Esophagus muscularis mucosa (tissue), 4 donors: ENCODE measurements at places on chromosomes 5 and 9. TPM values are rescaled to one million over a fixed set of nuclear protein-coding genes. Genes with fewer than 3 reads are reported as not detected.

GRCh38 chr9:130433168-130433946, 11.4 kb upstream of the ASS1 start:
- DNase-seq, result no peak

- DNase-seq, result no peak
These were observed 77.0 kb upstream of the ZSWIM6 start for GRCh38 chr5:61254969-61255555.

DNA sequence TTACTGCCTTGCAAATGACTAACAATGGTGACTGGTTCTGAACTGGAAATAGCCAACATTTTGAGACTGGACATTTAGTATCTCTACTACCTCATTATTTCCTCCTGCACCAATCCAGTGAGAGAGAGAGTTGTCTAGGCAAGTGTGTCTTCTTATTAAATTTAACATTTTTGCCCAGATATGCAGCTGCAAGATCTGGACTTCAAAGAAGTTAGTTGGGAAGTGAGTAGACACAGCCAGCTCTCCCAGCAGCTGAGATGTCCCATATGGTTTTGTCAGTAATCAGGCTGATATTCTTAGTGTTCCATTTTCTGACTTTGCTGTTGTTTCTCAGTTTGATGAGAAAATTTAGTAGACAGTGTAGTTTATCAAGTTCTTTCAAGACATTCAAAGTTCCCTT, 1778.8 kb upstream of the CDH6 start:
- DNase-seq, result no peak

DNA sequence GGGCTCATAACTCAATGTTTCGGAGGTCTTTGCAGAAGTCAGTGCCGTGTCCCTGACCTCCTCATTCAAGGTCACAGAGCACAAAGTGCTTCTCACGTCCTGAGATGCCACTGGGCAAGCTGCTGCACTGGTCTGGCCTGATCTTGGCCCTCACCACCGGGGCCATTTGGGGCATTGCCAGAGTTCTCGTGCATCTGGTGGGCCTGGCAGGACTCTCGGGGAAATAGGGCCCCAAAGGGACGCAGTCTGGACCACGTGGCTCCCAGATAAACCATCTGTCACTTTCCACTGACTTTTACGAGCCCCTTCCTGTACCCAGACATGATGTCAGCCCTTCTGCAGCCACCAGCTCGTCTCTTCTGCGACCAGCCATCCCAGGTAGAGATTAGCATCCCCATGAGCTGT, 54.8 kb downstream of the HRH2 start:
- no peak for DNase-seq

DNA sequence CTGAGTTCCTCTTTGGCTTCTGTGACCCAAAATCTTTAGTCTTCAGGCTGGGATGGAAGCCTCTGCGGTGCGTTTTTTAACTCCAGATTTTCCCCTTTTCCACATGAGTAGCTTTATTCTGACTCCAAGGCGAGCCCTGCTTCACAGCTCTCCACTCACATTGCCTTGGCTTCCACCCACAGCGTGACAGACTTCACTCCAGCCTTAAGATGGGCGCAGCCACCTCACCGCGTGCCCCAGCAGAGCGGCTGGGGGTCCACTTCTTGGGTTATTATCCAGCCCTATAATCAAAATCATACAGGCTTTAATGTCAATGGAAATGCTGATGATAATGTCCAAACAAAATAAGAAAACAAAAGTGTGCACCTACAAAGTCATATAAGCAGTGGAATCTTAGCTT, 1.2 kb downstream of the EXOC3 start:
- DNase-seq, result no peak

GRCh38 chr9:117095081-117095480, 319.8 kb downstream of the ASTN2 start:
- DNase-seq, result no peak

- DNase-seq, result no peak
These were observed 40.0 kb upstream of the SMIM23 start for GRCh38 chr5:171745602-171746001.

- DNase-seq, result no peak
These were observed 20.8 kb downstream of the AGXT2 start for GRCh38 chr5:35026941-35027340.

DNA sequence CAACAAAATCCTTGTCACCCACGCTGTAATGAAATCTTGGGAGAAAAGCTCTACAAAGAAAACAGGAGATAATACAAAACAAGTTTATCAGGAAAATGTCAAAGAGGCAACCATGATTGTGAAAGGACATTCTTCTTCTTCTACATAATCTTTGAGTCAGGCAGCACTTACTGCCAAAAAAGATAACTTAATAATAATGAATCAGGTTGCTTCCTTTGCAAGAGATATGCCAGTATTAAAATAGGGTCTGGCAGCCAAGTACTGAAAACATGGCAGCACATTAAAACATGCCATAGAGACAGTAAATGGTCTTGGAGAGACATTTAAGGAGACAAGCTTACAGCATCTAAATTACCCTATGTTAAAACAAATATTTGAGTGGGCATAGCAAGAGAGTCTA, 1573.4 kb downstream of the EFNA5 start:
- DNase-seq, result no peak

GRCh38 chr9:95896580-95896979, 21.1 kb downstream of the ERCC6L2 start:
- no peak for DNase-seq

DNA sequence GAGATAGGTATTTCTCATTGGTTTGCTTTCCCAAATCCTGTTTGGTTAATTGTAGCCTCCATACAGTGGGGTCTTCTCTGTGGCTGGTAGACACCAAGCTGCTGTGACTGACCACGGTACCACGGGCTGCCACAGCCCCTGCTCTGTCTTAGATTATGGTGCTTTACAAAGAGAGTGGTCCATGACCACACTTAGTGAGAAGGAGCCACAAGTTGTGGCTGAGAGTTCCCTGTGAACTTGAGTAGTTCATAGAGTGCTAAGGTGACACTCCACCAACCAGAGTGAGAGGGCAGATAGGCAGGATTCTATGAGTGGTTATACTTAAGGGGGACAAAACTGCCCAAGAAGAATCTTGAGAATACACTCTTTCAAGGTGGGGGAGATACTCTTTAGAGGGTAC, 25.8 kb upstream of the ZBTB34 start:
- no peak for DNase-seq

- DNase-seq, result no peak
These were observed 65.8 kb downstream of the C5orf15 start for GRCh38 chr5:133902511-133903118.

- DNase-seq, result no peak
These were observed 527.8 kb downstream of the MTRR start for GRCh38 chr5:8396756-8397155.

DNA sequence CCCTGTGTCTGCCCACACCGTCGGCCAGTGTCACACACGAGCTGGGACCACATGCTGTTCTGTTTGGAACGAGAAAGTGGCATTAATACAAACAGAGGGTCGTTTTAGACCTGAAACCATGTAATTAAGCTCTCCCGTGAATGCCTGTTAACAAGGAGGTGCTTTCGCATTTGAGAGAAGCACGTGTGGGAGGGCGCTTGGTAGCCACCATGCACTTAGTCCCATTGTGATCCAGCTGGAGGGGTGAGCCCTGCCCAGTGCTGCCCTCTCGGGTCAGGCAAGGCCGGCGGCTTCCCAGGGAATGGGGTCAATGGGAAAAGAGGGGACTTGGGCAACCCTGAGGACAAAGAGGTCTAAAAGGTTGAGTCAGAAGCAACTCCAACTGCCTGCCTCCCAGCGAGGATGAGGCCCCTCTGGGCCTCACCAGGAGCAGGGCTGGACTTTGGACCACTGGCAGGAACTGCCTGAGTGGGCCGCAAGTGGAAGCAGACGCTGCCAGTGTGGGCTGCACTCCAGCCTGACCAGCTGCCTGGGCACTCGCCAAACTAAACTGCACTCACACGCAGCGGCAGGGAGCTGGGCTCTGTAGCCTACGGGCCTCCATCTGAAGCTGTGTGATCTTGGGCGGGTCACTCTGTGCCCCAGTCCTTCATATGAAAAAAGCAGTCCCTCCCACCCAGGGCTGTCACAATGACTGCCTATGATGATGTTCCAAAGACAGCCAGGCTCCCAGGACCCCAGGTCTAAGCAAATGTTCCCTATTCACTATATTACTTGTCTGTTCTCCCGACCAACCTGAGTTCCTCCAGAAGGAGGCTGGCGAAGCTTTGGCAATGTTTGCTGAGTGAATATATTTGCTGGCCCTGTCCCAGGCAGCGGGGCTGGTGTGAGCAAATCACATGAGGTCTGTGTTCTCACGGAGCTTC, 195.7 kb downstream of the CDK5RAP2 start:
- DNase-seq, result no peak

GRCh38 chr5:158676642-158677469, 422.9 kb downstream of the EBF1 start:
- no peak for DNase-seq

DNA sequence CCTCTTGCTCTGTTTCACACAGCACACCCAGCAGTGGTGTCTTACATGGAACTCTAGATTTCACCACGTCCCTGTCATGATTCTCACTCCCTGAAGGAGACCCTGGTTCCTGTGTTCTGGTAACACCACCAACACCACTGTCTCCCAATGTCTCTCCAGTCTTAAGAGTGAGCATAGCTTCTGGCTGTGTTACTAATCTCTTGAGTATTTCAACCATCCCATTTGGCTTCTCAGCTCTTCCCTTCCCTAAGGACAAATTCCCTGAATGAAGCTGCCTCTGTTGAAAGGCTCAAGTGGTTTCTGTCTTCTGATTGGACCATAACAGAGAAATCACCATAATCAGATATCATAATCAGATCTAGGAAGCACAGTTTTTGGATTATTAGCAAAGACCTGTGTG, 311.8 kb downstream of the DNAH5 start:
- no peak for DNase-seq

DNA sequence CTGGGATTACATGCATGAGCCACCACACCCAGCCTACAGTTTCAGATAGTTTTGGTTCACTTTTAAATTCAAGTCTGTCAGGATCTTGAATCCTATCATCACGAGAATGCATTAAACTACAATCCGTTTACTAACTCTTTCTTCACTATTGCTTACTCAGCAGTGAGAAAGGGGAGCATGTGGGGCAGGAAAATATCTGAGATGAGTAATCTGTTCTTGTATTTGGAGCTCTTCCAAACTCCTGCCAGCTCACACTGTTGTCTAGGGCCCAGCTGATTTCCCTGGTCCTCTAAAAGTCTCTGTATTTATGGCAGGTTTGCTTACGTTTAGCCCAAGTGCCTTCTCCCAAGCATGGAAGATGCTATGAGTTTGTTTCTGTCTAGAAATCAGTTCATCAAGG, 152.2 kb downstream of the FGF18 start:
- DNase-seq, result no peak

- DNase-seq, result no peak
These were observed 4.9 kb downstream of the SUSD1 start for GRCh38 chr9:112170235-112170634.

DNA sequence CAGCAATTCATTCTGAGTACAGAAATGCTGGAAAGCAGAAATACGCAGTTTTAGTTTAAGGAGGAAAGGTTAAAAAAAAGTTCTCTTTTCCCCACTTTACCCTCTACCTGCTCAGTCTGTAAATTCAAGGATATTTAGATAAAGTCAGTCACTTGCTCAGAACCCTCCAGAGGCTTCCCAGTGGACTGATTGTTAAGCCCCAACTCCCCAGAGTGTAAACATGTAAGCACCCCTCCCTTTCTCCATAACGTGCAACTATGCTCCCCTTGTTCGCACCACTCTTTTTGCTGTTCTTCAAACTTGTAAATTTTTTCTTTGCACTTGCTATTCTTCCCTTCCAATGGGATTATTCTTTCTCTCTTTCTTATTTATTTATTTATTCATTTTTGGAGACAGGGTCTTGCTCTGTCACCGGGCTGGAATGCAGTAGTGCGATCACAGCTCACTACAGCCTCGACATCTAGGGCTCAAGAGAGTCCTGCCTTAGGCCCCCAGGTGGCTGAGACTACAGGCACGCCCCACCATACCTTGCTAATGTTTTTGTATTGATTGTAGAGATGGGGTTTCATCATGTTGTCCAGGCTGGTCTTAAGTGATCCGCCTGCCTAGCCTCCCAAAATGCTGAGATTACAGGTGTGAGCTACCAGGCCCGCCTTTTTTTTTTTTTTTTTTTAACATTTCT, 32.5 kb upstream of the ERBIN start:
- no peak for DNase-seq

- DNase-seq, result no peak
These were observed 1041.8 kb upstream of the ARRDC3 start for GRCh38 chr5:92424785-92425426.

- no peak for DNase-seq
These were observed 599 bp downstream of the KIAA1191 start for GRCh38 chr5:176360894-176361436.

- DNase-seq, result no peak
These were observed 195.4 kb downstream of the NR2F1-AS1 start for GRCh38 chr5:93385655-93386054.

DNA sequence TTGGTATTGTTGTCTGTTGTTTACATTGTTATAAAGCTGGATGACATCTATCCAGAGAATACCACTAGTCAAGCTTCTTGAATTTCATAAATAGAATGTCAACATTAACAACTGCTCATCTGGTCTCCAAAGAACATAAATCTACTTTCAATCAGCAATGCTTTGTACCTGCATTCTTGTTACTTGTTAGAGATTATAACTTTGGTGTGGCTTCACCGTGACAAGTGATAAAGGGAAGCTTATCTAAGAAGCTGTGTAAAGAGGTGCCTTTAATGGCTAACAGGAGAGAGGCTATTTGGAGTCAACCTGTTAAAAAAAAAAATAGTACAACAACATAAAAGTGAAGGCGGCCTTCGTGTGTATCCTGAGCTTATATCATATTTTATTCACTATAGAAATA, 41.8 kb downstream of the MUSK start:
- no peak for DNase-seq

PCDHA6 gene
- 0.83 TPM for total RNA-seq

TTC23L gene
- not detected for total RNA-seq

SLC34A3 gene
- total RNA-seq, result not detected

CCIN gene
- 0.39 TPM for total RNA-seq

MSMP gene
- 1.3 TPM for total RNA-seq

FRMPD1 gene
- 0.45 TPM for total RNA-seq
